ENCODE measurements at places on chromosomes 2 and 18. TPM values are rescaled to one million over a fixed set of nuclear protein-coding genes. Genes with fewer than 3 reads are reported as not detected.

DNA sequence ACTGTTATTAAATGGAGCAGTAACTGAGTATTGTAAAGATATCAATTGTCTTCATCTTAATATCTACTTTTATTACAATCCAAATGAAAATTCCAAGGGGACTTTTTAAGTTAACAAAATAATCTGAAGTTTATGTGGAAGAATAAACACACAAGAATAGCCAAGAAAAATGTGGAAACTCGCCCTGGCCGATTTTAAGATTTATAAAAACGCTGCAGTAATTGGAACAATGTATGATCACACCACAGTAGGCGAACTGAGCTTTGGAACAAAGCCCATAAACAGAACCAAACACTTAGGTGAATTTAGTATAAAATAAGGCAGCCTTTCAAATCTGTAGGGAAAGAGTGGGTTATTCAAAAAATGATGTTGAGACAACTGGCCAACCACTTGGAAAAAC lies 96.3 kb downstream of the ANTXR1 start:
- DNase-seq, result no peak

GRCh38 chr18:9792565-9793245 lies 84.6 kb downstream of the RAB31 start:
- DNase-seq, result peak; percentile 52

DNA sequence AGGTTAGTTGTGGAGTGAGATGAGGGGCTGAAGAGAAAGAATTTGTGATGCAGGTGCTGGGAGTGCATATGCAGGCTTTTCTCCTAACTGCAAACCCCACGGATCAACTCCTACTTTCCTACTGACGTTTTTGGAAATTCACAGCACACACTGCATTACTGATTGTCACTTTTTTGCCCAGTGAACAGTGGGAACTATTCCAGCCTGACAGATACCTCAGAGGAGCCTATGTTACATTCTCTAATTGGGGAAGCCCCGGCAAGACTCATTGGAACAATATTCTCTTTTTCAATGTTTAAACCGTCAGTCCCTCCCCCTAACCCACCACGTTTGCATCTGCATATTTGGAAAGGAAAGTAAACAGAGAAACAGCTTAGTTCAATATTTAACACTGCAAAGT lies 126.2 kb downstream of the DPP4 start:
- no peak for DNase-seq

DNA sequence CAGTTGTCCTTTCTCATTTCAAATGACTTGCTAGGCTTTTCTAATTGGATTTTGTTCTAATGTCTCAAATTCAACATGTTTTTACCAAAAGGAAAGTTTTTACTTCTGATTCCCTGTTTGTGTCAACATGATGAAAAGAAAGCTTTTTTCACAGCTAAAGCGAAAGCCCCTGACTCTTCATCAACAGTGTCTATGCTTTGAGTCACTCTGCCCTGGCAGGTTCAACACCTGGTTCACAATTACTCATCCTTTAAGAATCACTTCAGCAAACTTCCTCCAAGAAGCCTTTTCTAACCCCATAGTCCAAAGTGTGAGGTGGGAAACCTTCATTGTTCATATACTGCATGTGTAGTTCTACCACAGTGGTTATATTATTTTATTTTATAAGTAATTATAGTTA lies 7.6 kb upstream of the DSG2 start:
- DNase-seq, result peak; percentile 21

DNA sequence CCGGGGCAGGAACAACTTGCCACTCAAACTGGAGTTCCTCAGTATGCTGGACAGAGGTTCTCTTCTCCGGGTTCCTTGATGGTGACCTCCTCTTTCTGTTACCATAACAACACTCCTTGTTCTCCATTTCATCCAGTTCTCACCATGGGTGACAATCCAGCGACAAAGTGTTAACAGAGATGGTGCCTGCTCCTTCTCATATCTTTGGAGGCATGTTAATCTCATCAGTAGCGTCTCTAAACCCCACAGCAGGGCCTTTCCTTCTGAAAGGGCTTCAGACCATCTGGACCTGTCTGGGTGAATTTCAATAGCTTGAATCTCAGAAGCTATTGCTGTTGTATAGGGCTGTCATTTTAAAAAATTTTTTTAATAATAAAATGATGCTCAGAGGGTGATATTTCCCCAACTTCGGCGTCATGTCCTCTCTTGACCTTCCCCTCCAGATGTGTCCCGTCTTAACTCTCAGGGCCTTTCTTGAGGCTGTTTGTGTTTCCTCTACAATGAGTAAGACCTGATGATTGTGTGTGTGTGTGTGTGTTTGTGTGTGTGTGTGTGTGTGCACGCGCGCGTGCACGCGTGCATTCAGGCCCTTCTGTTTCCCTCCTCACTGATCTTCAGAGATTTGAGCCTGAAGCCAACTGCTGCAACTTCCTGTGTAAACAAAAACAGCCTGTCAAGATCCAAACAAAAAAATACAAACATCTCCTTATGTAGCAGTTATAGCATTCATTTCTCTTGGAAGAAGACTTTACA lies 24.3 kb upstream of the CETN1 start:
- no peak for DNase-seq

- no peak for DNase-seq
Measured at GRCh38 chr2:18833941-18834340, 244.6 kb upstream of the NT5C1B start.

GRCh38 chr2:8486141-8486540 lies 195.7 kb upstream of the ID2 start:
- DNase-seq, result no peak

DNA sequence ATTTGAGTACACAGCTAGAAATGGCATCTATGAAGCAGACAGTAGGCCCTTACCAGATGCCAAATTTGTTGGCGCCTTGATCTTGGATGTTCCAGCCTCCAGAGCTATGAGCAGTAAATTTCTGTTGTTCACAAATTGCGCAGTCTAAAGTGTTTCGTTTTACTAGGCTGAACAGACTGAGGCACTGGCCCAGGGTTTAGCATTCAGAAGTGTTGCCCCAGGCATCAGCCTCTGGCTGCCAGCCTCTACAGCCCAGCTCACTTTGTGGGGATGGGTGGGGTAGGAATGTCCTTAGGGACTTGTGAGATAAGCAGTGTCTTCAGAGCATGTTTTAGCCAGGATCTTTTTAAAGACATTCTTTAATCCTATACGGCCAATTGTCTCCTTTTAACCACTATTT lies 51.5 kb upstream of the MGAT5 start:
- DNase-seq, result no peak

DNA sequence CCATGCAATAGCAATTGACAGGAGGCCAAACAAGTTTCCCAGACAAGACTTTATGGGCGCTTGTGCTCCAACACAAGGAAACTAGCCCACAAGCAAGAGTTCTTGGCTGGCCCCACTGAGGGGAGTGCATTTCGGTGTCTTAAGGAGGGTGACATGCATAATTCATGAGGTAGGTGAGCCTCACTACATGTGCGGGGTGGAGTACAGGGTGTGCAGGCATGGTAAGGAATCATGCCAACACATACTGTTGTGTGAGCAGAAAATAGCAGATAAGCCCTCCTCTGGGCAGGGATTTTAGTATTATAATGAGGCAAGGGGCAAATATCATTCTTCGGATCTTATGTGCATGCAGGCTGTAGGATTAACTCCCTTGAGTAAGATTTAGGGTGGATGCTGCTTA lies 78.7 kb upstream of the SLC1A4 start:
- DNase-seq, result no peak

- no peak for DNase-seq
Measured at GRCh38 chr2:230898016-230898712, 26.9 kb downstream of the GPR55 start.

DNA sequence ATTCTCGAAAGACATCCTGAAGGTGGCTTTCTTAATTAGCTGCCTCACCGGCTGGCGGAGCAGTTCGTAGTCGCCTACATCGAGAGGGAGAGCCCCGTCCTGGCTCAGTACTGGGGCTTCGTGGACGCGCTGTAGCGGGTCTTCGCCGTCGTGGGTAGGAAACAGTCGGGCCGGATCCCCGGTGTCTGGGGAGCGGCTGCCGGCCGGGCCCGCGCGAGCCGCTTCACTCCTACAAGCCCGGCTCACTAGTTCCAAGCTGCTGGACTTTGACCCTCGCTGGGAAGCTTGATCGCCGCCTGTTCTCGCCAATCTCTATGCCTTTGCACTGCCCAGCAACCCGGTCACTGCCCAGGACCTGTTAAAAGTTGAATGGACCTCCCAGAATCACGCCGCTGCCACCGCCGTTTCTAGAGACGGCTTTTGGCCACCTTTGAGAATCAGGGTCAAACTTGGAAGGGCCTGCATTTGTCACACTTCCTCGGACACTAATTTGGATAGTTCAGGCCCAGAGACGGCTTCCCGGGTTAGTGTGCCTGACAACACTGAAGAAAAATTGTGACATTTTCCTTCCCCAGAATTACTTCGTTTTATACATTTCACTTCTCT lies 41.4 kb upstream of the AKAIN1 start:
- DNase-seq, result peak; percentile 54

DNA sequence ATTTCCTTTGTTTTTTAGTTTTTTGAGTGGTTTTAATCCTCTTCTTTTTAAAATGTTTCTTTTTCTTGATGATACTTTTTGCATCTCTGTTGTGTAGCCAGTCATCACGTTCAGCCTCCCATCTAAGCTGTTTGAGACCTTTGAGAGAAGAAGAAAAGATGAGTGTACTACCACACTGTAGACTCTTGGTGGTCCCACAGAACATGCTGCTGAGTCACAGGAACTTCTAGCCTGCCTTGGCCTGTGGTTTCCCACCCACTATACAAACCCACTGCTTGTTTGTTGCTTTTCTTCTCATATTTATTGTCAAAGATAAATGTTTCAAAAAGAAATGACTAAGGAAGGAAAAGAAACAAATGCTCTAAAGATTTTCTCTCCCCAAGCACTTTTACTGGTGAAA lies 5.5 kb downstream of the CEBPZOS start:
- peak; percentile 54 for DNase-seq

DNA sequence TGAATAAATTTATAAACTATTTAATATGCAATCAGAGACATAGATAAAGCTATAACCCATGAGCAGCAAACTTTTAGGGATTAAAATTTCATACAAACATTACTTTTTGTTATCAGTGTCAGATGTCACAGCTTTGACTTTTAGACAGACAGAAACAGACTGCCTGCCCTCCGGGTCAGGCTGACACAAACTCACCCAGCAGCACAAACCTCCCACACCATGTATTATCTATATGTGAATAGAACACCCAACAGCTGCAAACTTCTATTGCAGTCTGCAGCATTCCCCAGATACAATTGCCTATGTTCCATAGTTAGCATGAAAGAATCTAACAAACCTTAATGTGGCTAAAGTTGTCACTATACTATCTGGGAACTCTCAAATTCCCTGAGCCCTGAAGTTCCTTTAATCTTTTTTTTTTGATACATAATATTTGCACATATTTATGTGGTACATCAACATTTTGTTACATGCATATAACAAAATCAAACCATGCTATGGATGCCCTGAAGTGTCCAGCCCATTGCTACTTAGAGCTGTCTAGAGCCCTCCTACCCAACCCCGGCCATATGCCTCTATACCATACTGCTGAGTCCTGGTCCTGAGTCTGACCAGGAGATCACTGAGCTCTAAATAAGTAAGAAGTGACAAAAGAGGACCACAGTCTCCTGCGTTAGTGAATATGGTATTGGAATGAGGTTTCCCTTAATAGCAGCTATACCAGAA lies 214.4 kb downstream of the ZNF385B start:
- DNase-seq, result no peak

- DNase-seq, result no peak
Measured at GRCh38 chr18:23373570-23373969, 79.5 kb upstream of the RIOK3 start.

DNA sequence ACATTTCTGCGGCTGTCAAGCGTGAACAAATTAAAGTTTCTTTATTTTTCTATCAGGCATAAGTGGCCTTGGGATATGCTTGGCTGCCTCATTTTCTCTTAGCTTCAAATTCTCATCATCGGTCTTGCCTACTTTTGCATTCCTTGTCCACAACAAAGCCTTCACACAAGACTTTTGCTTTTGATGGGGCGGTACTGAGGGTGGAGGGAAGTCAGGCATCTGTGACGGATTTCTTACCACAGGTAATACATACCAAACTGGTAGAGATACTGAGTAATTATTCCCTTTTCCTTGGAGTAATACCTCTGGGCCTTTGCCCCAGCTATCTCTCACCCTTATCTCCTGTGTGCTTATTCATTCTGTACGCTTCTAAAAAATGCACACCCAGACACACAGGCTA lies 468.3 kb upstream of the RGPD4 start:
- DNase-seq, result no peak

- peak; percentile 81 for DNase-seq
Measured at GRCh38 chr2:112706170-112706664, 14.6 kb upstream of the NT5DC4 start.

- DNase-seq, result no peak
Measured at GRCh38 chr2:57461624-57462023, 585.0 kb upstream of the VRK2 start.

DNA sequence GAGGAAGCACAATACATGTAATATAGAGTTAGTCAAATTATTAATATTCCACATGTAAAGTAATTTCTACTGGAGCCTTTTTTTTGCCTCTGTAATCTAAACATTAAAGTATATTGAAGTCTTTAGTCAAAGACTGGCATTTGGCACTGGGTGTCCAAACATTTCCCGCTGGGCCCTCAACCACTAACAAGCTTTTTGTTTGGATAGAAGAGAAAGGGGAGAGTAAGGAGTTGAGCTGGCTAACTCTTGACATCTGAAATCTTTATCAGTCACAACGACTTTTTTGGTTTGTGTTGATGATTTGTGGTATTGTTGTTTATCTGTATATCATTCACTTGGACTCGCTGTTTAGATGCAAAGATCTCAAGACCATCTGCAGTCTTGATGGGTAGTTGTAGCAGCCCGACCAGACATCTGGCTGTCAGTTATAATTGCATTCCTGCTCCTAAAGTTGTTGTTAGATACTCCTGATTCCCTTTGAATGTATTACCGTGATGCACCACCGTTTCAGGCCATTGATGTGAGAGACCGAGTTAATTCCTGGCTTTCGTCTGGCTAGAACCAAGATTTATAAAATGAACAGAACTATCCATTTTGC lies 379.6 kb downstream of the MTX2 start:
- no peak for DNase-seq

DNA sequence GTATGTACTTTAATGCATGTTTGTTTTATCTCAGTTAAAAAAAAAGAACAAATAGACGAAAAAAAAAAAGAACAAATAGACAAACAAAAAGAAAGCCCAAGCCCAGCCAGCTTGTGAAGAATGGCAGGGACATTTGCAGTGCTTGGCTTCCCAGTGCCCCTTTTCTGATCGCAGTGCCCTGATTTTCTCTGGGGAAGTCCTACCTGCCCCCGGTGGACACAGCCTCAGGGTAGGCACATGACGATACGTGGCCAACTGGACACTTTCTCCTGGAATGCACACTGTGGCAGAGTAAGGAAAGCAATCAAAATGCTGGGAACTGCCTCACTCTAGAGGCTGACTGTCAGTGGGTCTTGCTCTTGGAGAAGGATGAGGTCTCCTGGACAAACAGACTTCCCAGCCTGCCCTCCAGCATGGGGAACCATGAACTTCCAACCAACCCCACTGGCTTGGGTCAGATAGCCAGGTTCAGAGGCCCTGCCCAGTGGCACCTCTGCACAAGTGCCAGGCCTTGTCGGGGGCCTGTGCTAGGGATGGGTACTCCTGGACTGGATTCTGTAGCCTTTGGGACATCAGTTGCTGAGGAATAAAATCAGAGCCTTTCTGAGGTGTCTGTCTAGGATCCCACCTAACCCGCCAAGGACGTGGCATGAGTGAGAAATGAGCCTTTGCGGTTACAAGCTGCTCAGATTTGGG lies 76.7 kb downstream of the INHBB start:
- DNase-seq, result no peak

- no peak for DNase-seq
Measured at GRCh38 chr2:192026059-192026824, 168.5 kb downstream of the TMEFF2 start.

The RPRM gene
- total RNA-seq, result not detected

The GPR39 gene
- not detected for total RNA-seq

The RUFY4 gene
- 0.84 TPM for total RNA-seq

The C2orf66 gene
- 0.38 TPM for total RNA-seq

The DTNA gene
- total RNA-seq, result 0.56 TPM

The LYG1 gene
- total RNA-seq, result 0.83 TPM
